ENCODE measurements at places on chromosomes 12 and 14.

- DNase-seq, result peak; percentile 27
These were observed 132.3 kb downstream of the SNAPC1 start for GRCh38 chr14:61894452-61895077.

DNA sequence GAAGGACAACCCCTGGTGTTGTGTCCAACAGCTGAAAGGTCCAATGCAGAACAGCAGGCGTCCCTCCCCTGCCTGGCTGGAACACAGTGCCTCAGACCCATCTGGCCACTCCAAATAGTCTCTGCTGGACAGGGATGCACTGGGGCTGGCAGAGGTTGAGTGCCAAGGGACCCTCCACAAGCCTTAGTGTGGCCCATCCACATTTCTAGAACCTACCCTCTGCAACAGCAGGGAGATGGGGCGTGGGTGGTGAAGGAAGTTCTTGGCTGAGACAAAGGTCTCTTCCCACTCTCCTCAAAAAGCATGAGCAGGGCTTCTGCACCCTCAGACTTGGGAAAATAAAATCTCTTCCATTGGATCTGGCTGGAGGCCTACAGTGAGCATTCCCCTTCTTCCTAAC, 36.5 kb downstream of the LTBP2 start:
- DNase-seq, result no peak

DNA sequence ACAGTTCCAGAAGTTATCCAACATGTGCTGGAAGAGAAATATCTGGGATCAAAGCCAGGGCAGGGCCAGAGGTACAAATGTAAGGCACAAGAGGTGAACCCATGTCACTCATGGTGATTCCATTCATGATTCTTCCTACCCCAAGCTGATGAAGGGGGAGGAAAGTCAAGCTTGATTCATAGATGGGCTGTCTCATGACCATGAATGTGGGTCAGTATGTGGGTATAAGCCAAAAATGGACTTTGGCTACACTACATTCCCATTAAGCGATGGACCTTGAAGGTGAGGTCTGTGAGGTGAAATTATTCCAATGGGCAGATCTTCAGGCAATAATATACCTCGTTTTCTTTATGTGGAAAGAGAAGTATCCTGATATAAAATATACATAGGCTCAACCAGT, 217.1 kb downstream of the BTG1 start:
- DNase-seq, result no peak

DNA sequence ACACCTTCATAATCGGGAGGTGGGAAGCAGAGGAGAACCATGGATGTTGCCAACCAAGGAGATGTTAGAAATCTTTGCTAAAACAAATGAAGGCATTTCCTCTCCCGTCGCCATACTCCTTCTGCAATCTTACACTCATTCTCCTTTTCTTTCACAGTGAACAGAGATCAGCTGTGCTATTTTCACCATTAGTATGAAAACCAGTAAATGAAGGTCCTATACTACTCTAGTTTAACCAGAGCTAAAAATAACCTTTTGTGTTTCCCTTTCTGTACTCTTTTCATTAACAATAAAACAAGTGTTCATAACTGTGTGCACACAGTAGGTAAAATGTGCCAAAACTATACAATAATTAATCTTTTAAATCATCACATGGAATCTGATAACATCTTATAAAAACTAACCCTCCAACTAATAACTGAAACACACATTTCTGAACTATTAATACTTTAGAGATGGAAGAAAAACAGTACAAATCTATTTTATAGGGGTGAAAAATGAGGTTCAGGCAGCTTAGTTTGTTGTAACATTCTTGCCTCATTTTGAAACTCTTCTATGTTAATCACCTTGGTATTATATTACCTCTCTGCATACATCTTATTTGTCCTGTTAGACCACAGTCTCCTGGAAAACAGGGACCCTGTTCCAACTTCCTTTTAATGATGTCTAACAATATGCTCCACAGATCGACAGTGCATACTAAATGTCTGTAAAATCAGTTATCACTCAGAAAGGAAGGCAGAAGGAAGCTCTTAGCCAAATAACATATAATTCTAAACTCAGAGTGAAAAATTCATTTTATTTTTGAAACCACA, 69.5 kb downstream of the SPPL3 start:
- DNase-seq, result no peak

- no peak for DNase-seq
These were observed 76.0 kb downstream of the CHGA start for GRCh38 chr14:92998946-92999345.

DNA sequence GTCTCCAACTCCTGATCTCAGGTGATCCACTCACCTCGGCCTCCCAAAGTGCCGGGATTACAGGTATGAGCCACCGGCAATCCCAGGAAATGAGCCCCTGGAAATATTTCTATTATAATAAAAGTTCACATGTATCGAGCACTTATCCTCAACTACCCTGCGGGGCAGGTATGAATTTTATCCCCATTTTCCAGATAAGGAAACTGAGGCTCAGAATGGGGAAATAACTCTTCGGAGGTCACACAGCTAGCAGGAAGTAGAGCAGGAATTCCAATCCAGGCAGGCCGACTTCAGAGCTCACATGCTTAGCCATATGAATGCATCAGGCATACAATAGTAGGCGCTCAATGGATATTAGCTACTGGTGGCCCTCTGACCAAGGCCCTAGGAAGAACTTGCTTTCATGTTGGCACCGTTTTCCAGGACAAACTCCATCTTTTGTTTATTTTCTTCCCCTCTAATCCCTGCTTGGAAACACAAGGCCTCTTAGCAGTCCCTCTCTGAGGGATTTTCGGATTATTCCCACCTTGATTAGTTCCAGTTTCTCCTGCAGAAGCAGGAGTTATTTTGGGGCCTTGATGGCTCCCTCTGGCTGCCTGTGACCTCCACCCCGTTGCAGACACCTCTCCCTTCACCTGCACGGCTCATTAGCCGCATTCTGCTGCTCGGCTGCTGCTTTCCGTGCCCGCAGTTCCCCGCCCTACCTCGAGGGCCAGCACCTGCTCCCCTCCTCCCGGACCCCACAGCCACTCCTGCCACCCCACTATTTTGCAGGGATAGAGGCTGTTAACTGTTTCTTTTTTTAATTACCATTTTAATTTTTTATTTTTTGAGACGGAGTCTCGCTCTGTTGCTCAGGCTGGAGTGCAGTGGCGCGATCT, 18.7 kb upstream of the POP5 start:
- DNase-seq, result no peak

DNA sequence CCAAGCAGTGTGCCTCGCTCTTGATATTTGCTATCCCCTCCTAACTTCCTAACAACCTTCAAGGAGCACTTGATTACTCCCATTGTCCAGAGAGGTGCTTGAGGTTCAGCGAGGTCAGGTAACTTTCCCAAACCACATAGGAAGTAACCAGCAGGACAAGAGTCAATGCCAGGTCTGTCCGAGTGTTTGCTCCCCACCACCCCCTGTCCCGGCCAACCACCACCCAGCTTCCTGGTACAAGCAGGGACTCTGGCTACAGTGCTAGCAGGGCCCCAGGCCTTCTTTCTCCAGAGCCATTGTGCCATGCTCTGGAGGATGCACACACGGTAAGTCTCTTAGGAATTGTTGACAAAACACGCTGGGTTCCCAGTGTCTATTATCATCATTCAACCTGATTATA, 49.2 kb downstream of the SYNE3 start:
- DNase-seq, result no peak

DNA sequence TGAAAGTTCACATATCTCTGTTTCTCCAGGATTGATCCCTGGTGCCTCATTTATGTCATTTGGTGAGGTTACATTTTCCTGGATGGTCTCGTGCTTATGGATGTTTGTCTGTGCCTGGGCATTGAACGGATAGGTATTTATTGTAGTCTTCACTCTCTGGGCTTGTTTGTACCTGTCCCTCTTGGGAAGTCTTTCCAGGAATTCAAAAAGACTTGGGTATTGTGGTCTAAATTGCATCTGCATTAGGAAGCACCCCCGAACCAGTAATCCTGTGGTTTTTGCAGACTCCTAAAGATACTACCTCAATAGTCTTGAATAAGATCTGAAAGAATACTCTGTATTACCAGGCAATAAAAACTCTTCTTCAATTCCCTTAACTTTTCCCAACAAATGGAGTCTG, 720.8 kb downstream of the SLC6A15 start:
- no peak for DNase-seq

GRCh38 chr12:89069431-89069830, 282.9 kb downstream of the DUSP6 start:
- DNase-seq, result no peak

DNA sequence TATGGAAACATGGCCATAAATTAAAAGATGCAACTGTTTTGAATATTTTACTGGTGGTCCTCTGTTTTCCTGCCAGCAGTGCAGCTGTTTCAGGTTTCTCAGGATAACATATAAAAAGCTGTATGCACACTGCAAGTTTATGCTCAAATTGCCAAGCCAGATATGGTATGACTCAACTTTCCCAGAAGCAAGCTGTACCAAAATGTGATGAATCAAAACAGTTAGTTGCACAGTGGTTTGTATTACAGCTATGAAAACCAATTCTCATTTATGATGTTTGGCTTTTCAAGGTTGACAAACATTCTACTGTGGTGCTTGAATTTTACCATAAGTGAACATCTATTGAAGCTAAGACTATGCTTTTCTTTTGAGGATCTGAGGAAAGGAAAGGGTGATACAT, 15.5 kb downstream of the TRMT5 start:
- no peak for DNase-seq

DNA sequence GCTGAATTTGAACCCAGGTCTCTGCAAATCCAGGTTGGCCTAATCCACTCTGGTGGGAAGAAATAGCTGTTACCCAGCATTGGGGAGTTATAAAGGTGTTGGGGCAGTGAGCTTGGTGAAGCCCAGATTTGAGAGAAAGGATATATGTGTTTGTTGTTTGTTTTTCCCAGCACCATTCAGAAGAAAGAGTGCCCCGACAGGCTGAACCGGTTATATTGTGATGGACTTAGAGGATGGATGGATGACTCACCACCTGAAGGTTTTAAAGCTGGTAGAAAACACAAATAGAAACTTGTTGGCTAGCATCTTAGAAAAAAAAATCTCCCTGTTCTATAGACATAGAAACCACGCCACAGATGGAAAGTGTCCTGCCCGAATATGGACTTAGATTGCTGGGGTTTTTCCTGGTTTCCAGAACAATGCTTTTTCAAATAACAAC, 404.6 kb downstream of the MED13L start:
- DNase-seq, result no peak

- no peak for DNase-seq
These were observed 17.8 kb downstream of the SPTB start for GRCh38 chr14:64861916-64862315.

GRCh38 chr12:94560431-94561221, 89.7 kb downstream of the TMCC3 start:
- peak; percentile 40 for DNase-seq

DNA sequence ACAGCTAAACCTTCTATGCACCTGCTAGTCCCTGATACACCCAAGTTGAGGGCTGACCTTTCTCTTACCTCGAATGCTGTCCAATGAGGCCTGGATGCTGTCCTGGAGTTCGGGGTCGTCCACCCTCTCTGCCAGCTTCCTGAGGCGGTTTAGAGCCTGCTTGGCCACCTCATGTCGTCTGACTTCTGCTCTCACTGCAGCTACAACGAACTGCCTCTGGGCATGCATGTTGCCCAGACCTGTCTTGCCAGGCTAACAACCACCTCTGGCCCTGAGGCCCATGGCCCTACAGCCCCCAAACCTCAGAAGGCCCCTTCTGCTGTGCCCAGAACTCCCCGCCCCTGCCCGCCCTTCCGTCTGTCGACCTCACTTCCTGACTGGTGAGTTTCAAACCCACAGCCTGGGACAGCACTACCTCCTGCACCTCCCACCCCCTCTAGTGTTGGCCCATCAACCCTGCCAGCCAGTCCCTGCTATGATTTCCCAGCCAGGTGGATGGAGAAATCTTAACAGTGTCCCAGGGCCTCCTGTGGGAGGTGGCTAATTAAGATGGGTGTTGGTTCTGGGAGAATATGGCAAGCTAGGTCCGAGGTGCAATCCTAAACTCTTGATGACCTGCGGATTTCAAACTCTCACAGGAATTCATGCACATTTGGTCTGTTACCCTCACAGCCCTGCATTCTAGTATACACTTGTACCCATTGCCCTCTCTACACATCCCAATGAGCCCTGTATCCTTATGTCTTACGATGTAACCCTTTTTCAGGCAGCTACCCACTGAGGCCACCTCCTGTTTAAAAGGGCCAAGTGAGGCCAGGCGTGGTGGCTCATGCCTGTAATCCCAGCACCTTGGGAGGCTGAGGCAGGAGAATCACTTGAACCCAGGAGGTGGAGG, 2.7 kb upstream of the TSPAN31 start:
- DNase-seq, result peak; percentile 76

DNA sequence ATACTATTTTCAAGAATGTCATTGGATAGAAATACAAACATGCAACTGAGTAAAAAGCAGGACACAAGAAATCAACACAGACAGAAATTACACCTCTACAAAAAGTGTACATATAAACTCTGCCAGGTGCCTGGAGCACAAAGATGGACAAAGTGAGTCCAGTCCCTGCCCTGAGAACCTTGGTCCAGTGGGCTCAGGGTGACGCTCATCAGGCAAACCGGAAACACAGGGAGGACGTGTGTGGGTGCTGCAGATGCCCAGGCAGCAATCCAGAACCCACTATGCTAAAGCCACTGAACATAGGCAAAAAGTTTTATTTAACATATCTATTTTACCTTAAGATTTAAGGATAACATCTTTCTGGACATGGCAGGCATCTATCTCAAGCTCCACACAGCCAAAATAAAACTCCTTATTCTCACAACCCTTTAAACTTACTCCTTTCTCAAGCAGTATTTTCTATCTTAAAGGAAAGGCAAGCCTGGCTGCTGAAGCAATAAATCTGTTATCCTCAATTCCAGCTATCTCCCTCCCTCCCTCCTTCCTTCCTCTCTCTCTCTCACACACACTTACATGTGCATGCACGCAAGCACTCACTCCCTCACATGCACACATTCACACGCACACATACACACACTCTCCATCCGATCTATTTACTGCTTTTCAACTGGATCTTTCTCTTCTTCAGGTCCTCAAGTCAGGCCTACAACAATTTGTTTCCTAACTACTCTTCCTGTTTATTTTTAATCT, 10.2 kb downstream of the PPP1R13B start:
- no peak for DNase-seq

DNA sequence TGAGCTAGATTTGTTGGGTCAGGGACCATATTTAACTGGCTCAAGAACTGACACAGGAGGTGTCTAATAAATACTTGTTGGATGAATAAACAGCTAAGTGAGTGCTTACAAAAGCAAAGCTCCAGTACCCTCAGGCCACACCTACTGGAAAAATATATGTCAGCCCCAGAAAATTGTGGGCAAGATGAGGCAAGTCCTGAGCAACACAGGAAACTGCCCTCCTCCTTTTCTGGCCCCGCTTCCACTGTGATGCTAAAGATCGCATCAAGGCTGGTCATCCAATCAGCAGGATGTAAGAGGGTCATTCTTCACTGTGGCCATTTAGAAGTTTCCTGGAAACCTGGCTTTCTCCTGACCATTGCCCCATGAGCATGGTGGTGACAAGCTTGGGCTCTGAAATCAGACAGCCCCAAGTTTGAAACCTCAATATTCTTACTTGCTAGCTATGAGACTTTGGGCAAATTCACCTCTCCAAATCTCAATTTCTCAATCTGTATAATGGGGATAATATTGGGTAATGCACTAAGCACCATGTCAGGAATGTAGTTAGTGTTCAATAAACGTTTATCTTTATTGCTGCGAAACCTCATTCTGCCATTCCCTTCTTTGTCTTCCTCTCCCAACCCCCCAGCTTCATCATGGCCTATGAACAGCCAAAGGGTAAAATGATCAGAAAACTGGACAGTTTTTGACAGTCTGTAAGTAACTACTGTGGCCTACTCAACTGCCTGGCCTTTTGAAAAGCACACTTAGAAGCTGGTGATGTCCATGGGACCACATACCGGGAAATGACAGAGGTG, 139.3 kb upstream of the PZP start:
- no peak for DNase-seq

All from GM19239 (cell line).